ENCODE measurements at places on chromosomes 7 and 10.

GRCh38 chr10:59311025-59311424 is 51.3 kb downstream of the FAM13C start:
- no peak for DNase-seq

DNA sequence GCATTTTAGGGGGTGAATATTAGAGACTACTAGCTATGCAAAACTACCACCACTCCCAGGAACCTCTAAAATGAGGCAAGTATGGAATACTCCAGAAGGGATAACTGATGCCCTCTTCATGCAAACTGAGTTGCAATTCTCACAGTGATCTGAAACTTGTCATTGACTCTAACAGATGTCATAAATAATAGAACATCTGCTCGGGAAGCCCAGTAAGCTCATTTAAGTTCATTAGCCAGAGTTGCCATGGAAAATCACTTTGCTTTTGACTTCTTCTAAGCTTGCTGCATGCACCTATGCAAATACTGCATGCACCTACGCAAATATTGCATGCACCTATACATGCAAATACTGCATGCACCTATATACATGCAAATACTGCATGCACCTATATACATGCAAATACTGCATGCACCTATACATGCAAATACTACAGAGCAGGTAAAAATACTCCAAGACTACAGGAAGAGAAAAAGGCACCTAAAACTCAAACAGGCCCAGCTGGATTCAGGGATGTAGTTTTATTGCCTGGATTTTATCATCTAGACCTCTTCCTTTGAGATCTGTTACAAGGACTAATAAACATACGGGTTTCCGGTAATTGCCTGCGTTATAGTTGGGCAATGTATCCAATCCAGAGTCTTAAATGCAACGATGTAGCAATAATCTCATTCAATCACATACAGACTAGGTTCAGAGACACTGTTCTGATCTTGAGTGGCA is 1061.1 kb upstream of the AUTS2 start:
- no peak for DNase-seq

DNA sequence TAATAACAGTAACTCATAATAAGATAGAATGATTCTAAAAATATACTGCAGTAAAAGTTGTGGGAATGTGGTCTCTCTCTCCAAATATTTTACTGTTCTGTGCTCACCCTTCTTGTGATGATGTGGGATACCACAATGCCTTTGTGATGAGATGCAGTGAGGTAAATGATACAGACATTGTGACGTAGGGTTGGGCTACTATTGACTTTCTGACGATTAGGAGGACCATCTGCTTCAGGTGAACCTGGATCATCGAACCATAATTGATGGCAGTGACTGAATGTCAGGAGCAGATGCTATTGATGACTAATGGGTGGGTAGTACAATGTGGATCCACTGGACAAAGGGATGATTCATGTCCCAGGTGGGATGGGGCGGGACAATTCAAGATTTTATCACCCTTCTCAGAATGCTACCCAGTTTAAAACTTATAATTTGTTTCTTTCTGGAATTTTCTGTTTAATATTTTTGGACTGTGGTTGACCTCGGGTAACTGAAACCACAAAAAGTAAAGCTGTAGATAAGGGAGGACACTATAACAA is 73.9 kb upstream of the ARMC3 start:
- DNase-seq = no peak

DNA sequence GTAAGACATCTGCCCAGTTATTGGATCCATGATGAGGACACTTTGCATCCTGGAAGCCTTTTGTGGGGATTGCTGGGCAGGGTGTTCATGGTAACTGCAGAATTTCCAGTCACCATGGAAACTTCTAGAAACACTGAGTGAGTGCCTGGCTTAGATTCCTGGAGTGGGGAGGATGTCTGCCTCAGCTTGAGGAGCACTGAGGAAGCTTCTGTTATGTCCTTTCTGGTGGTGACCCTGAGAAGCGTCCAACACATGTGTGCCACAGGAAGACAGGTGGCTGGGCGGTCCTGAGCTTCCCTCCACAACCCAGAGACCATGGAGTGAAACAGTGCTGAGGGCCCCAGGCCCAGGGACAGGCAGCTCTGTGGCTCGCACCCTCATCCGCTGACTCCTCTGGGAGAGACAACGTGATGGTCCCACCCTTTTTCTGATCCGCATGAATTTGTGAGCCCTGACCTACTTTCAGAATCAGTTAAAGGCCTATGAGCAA is 191.8 kb upstream of the CXCL12 start:
- DNase-seq = no peak

GRCh38 chr7:82810558-82811259 is 352.0 kb downstream of the PCLO start:
- peak; percentile 58 for DNase-seq

DNA sequence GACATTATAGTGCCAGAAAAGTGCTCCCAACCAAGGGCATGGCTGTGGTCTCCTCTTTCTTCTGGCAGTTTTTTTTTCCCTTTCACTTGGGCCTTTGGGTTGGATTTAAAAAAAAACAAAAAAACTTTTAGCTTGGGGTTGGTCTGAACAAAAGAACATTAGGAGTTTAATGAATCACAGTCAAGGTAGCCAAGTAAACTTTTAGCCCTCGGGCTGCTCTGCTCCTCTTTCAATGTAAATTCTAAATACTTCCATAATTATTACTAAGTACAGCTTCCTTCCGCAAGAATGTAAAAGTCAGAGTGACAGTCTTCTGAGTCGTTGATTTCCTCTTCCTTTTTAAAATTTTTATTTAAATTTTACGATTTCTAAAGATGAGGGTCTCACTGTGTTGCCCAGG is 79.2 kb downstream of the NRF1 start:
- no peak for DNase-seq

Data from AG08396 (cell line).